ENCODE measurements at places on chromosomes 12 and 14.
A peak's percentile ranks its signal among the peaks of the same experiment; 100 is the strongest.

DNA sequence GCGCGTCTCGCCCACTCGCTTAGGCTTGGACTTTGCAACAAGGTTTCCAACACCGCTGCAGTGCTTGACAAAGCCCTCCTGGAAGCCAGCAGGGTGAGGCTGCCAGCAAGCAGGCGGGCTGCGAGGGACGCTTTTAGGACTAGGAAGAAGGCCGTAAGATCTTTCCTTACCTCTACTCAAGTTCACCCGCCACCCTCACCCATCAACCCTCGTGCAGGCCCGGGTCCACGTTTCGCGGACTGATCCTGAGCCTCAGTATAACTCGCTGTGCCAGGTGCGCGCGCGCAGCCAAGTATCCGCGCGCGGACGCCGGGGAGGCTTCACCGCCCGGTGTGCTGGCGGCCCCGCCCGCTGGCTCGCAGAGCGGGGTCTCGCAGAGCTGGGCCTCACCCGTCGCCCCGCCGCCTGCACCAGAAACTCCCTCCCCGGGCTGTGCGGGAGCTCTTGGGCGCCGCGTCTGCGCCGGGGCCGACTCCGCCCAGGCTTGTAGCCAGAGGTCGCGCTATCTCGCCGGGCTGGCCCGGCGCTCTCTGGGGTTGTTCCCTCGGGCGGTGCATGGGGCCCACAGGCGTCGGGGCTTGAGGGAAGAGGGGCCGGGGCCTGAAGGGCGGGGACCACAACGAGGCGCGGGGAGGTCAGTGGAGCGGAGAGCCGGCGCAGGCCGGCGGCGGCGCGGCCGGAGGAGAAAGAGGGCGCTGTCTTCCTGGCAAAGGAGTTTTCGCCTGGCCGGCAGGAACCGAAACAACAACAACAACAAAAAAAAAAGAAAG lies 7.6 kb upstream of the SIX1 start:
- peak; percentile 95 for DNase-seq

DNA sequence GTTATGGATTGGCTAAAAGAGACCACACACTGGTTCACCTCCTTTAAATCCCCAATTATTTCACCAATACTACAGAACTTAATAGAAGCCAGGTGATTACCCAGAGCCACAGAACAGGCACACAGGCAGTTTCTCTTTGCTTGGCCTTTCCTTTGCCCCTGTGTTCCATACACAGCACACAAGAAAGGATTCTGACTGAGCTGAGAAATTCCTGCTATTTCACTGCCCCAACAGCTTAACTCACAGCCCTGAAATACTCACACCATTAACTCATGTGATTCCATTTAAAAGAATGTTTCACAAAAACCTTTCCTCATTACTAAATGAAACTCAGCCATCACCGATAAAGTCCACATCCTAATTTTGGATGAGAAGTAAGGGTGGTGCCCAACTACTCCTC lies 133.6 kb downstream of the MED13L start:
- no peak for DNase-seq

DNA sequence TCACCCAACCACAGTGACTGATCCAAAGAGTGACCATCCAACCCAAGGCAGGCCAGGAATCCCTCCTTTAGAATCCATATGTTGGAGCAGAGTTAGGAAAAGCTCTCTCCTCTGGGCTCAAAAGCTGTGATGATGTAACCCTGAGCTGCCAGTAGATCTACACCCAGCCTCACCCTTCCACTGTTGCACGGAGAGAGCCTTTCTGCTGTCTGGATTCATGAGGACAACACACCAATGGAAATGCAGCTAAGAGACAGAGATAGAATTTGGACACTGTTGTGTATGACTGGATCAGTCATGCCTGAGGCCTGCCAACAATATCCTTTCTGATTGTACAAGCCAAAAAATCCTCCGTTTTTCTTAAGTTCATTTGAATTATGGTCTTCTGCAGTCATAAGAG lies 4.4 kb upstream of the OR6J1 start:
- no peak for DNase-seq

- no peak for DNase-seq
These were observed 57.9 kb downstream of the GNS start for GRCh38 chr12:64701283-64701682.

DNA sequence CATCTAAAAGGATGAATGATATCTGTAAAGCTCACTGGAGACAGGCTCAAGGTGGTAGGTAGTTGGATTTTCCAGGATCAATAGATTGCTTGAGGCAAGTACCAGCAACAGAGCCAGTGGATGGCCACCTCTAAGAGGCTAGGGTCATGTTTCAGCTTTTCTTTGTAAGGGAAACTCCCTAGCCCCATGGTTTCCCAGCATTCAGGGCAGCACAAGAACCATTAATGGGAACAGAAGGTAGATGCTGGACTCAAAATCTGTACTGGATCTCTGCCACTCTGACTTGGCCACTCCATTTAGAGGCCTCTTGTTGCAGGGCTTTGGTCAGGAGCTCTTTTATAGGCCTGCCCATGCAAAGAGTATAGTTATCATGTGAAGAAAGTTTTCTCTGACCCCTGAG lies 76.1 kb upstream of the DYRK2 start:
- DNase-seq = no peak

DNA sequence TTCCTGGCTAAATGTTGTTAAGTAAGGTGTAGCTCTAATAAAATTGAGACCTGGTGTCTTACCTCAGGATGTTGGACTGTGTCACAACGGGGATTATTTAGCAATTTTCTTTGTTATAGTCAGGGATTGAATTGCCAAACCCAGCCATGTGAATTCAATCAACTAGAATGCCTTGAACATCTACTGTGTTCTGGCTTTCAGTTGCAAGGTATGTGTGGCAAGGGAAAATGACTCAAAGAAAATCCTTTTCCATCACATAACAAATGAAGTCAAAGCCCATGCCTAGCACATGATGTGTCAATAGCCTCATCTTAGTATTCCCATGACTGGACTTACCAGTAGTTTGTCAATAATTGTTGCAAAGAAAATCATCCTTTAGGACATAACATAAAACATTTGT lies 519.8 kb upstream of the FLRT2 start:
- DNase-seq = no peak

DNA sequence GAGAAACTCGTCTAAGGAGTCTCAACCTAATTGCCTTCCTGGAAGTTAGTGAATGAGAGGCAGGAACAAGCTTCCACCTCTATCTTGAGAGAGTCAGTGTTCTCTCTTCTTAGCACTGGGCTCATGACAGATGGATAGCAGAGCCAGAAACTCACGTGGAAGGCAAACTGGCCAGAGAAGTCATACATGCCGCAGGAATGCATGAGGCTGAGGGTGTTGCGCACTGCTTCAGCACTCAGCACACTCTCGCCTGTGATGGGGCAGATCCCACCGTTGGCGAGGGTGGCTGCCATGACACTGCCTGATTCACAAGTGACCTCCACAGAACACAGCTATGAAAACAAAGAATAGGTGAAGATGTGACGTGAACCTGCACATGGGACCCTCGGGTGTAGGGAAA lies 6.0 kb downstream of the SPRYD4 start:
- DNase-seq = no peak

GRCh38 chr14:37603688-37604251 lies 8.3 kb downstream of the TTC6 start:
- no peak for DNase-seq

GRCh38 chr12:57637364-57637763 lies 4.4 kb upstream of the B4GALNT1 start:
- DNase-seq = no peak

DNA sequence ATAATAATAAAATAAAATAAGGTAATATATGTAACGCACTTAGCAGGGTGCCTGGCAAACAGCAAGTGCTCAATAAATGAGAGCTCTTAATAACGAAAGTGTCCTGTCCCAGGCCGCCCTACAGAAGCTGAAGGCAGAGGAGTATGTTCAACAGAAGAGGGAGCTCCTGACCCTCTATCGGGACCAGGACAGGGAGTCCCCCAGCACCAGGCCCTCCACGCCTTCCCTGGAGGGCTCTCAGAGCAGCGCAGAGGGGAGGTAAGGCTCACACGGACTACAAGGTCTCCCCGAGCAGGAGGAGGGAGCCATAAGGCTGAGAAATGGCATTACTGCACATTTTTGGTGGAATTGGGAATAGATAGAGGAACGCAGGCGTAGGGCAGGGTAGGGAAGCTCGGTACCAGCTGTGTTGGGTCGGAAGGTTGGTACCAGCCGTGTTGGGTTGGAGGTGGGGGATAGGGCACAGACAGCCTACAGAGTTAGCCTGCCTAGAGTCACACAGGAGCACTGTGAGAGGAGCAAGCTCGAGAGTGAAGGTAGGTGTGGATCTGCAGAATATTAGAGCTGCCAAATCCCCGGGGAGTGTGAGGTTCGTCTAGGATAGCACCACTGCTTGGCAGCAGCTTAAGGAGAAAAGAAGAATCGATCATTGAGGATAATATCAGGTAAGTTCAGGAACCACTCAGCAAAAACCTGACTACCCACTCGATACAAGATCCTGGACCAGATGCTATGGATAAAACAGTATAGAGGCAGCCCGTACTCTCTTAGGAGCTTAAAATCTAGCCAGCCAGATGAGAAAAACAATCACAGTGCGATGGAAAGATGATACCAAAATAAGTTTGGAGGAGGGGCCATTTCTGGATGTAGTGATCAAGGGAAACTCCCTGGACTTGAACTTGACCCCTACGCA lies 15.3 kb downstream of the TNFRSF1A start:
- DNase-seq = no peak

- no peak for DNase-seq
These were observed 326.1 kb downstream of the FSCB start for GRCh38 chr14:44180975-44181374.

DNA sequence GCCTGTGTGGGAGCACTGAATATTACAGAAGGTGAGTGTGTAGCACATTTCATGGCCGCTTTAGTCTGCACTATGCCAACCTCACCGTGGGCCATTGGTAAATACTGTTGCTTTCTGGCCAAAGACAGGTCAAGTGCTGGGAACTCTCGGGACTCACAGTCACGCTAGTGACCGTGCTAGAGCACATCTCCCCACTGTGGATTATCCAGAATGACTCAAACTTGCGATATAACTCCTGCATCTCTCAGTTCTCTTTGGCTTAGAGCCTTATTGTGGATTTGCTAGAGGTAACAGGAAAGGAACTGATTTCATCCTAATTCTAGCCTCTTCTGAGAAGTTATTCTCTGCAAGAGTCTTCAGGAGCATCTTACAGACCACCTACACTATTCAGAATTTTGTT lies 86.5 kb downstream of the DAD1 start:
- DNase-seq = no peak

DNA sequence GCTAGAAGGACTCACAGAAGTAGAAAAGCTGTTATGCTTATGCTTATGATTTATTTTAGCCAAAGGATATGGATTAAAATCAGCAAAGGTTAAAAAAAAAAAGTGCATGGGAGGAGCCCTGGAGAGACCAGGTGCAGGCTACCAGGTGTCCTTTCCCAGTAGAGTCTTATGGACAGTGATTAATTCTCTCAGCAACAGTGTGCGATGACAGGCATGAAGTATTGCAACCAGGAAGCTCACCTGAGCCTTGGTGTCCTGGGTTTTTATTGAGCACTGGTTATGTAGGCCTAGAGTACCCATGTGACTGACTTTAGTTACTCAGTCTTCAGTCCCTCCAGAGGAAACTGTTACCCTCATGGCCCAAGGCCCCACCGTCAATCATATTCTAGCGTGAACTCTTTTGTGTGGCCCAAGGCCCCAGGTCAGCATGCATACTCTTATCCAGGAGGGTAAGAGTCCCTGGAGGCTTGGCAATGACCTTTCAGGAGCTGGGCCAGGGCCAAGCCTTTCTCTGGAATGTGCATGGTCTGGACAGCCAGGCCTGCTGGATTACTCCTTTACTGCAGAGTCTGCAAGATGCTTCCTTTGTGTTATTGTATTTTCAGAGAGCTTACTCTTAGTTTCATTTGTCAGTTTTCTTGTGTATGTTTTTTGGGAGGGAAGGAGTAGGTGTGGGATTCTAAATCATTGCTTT lies 69.6 kb upstream of the RD3L start:
- DNase-seq = no peak

- DNase-seq = no peak
These were observed 17.4 kb downstream of the DDX54 start for GRCh38 chr12:113167868-113168267.

GRCh38 chr12:20489645-20490044 lies 121.3 kb downstream of the PDE3A start:
- DNase-seq = no peak

DNA sequence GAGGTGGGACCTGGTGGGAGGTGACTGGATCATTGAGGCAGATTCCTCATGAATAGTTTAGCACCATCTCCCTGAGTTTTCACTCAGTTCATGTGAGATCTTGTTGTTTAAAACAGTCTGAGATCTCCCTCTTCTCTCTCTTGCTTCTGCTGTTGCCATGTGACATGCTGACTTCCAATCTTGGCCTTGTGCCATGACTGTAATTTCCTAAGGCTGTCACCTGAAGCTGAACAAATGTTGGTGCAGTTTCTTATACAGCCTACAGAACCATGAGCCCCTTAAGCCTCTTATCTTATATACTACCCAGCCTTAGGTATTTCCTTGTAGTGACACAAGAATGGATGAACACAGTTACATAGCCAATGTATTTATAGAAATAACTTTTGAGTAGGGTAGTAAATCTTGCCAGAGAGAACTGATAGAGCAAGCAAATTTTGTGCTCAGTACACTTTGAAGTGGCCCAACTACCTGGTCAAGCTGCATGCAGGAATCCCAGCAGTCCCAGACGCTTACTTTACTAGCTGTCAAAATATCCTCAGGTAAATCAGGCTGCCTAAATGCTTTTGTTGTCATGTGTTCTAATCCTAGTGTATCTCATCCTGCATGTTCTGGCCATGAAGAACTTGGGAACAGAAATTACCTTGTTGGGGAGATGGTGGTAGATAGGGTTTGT lies 445.6 kb upstream of the MIS18BP1 start:
- DNase-seq = no peak

DNA sequence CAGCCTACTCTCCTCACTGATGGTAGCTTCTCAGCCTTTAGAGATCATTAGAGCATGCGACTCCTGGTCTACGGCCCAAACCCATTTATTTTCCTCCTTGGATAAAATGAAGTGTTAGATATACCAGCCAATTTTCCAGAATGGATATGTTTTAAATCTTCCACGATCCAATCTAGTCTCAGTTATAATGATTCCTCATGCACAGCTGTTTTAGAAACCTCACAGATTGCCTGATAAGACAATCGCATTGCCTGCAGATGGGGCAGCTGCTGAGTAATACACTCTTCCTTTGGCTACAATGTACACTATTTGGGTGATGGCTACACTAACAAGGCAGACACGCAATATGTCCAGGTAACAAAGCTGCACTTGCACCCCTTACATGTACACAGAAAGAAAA lies 227.1 kb downstream of the GLT1D1 start:
- no peak for DNase-seq

GRCh38 chr12:40105265-40105514 lies 691 bp downstream of the SLC2A13 start:
- DNase-seq = peak; percentile 58

- no peak for DNase-seq
These were observed 46.5 kb downstream of the ST8SIA1 start for GRCh38 chr12:22287776-22288621.

DNA sequence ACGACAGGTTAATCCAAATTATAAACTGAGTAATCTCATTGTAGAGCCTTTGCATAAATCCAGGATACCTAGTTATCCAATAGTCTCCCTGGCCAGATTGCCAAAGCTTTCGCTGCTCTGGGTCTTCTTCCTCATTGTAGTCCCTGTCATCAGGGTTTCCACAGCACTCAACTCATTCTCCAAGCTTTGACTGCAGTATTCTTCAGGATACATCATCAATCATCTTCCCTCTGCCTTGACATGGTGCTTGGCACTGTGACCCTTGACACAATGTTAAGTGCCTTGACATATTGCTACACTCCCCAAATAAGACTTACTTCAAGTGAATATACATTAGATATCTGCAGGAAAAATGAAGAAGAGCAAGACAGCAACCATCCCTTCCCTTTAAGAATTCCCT lies 60.1 kb upstream of the RESF1 start:
- no peak for DNase-seq

All from NCI-H526 (cell line).